ENCODE measurements at places on chromosomes 5 and 9. TPM values are rescaled to one million over a fixed set of nuclear protein-coding genes. Genes with fewer than 3 reads are reported as not detected.

GRCh38 chr5:5521029-5521428 lies 98.6 kb downstream of the ICE1 start:
- DNase-seq = no peak

- no peak for DNase-seq
Measured at GRCh38 chr9:98161851-98162250, 30.6 kb downstream of the CORO2A start.

FRRS1L gene
- total RNA-seq = not detected

FAM153A gene
- total RNA-seq = 115 TPM

DNA sequence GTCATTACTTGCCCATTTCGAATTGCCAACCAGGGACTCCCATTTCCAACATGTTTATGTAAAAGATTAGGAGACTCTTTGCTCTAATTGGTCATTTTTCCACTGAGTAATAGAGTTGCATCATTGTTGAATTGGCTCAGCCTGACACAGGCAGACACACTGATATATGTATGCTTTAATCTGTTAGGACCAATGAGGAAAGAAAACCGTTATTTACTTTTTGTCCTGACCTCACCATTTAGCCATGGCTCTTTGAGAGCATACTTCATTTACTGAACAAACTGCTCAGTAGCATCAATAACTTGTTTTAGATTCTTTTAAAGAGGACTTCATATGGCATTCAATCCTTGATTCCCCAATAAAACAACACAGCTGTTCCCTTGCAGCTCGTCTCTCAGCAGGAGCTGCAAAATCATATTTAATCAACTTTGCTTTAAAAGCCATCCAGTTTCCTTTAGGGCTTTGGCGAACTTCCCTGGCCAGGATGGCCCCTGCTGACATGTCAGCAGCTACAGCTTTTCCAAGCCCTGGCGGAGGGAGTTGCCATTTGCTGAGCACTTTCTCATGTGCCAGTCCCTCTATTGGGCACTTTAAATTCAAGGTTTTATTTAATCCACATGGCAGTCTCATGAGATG lies 251.5 kb upstream of the TNC start:
- no peak for DNase-seq

DNA sequence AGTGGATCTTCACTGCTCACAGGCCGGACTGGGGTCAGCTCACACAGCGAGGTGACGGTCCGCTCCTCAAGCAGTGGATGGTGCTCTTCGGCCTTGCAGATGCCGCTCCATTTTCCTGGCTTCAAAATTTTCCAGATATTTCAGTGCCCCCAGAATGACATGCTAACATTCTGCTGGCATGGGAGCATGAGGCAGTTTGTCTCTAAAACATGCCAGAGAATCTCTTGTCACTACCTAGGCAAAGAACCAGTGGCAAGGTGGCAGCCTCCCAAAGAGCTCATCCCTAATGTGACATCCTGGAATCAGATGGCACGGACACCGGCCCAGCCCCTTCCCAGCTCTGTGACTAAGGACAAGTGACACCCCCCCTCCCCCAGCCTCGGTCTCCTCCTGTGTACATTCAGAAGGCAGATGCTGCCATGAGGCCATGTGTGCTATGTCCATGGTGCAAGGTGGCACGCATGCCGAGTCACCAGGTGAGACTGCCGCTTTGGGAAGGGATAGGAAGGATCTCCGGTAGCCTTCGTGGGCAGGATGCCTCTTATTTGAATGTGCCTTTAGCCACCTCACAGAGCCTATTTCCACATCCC lies 2.7 kb downstream of the S1PR3 start:
- DNase-seq = no peak

- DNase-seq = no peak
Measured at GRCh38 chr5:143592648-143593047, 189.2 kb upstream of the NR3C1 start.

DNA sequence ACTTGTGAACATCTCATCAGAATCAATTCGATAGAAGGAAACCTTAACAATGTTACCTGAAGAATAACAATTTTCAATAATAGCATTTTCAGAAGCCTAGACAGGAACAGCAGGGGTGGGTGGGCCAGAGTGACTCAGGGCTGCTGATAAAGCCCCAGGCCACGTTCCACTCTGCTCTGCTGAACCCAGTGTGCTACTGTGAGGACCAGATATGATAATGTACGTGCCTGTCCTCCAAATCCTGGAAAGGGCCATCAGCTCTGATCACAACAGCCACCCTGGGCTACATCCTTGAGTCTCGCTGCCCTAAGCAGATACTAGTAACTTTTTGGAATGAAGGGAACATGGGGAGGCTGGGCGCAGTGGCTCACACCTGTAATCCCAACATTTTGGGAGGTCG lies 91.3 kb downstream of the PRRT1B start:
- no peak for DNase-seq

CLIC3 gene
- total RNA-seq = 2.1 TPM
